ENCODE measurements at places on chromosomes 4 and X.

- no peak for DNase-seq
Observed at GRCh38 chrX:107014936-107015335, 14.9 kb upstream of the MORC4 start.

- DNase-seq, result no peak
Observed at GRCh38 chr4:113052379-113052951, 3.0 kb downstream of the ANK2 start.

DNA sequence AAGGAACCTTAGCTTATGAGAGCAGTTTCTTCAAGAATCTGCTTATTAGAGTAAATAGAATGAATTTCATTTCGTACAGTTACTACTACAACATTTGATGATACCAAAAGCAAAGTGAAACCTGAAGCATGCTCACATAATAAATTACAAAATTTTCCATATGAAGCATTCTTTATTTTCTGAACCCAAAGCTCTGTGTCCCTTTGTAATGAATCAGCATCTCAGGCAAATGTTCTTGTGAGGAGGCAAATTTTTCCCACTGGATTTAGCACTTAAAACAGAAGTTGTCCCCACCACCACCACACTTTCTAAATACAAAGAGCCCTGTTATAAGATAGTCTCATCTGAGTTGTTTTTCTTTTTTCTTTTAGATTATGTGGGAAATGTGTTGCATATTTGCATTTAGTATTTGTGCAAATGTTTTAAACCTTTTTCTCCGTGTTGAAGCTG lies 70.7 kb upstream of the NFKB1 start:
- no peak for DNase-seq

GRCh38 chrX:146173742-146174141 lies 356.1 kb downstream of the SLITRK2 start:
- no peak for DNase-seq

GRCh38 chr4:164542431-164542830 lies 211.5 kb upstream of the SMIM31 start:
- DNase-seq, result no peak

GRCh38 chr4:147137280-147137679 lies 191.6 kb upstream of the TTC29 start:
- no peak for DNase-seq

GRCh38 chr4:891747-892146 lies 40.4 kb downstream of the GAK start:
- DNase-seq, result peak; percentile 23

GRCh38 chr4:188552741-188553275 lies 413.6 kb downstream of the TRIML1 start:
- DNase-seq, result no peak

DNA sequence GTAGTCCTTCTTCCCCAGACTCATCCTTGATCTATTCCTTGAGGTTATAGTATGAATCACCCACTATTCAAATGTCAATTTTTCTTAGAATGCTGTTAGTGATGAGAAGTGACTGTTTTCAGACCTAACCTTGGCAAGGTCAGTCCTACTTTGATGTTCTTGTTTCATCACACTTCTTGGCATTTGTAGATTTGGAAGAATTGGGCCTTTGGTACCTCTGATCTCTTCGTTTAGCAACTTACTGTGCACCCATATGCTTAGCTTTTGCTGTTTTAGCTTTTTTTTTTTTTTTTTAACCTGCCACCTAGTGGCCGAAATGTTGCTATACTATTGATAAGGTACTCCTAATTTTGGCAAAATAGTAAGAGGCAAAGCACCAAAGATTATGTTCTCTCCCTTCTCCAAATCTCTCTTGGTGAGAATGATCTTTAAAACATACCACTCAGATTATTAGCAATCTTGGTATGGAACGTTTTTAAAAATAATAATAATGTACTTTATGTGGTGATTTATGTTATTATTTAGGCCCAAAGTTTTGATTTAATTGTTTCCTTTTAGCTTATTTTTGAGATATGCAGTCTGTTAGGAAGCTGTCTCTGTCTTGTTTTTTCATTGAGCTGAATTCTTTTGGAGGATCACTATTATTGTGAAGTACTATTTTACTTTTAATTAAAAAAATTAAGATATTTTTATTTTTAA lies 16.6 kb downstream of the DCK start:
- DNase-seq, result no peak

DNA sequence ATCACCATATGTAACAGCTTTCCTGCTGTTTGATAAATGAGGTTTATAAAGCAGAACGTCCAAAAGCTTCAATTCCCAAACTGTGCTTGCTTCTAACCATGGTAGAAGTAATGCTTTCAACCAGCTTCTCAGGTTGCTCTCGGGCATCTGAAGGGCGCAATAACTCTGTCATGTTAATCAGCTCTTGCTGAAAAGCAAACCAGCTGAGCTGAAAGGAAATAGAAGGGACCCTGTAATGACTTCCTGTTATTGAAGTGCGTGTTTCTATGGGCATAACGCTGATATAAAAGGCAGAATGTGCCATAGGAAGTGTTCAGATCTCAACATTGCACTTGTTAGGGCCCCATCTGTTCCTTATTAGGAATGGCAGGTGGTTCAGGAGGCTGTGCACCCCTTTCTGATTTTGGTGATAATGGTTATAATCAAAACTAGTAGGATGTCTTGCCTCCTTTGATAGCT lies 21.2 kb downstream of the HERC3 start:
- DNase-seq, result no peak

- DNase-seq, result no peak
Observed at GRCh38 chr4:3254302-3255131, 5.6 kb downstream of the MSANTD1 start.

- no peak for DNase-seq
Observed at GRCh38 chr4:826508-827208, 729 bp upstream of the CPLX1 start.

DNA sequence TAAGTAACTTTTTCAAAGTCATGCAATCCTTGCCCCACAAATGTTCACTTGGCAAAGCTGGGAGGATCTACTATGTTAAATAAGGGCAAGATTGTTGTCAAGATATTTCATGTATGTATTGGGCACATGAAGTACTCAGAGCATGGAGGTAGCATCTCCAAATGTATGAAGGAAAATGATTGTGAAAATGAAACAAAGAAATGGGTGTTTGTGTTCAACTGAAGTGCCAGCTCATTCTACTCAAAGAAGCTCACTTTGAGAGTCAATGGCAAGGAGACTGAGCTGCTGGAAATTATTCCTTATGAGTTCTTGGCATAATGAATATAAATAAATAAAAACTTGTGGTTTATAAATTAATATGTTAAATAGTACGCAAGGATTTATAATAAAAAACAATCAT lies 124.5 kb upstream of the ARSJ start:
- DNase-seq, result no peak

GRCh38 chr4:165297626-165298025 lies 29.8 kb upstream of the MSMO1 start:
- DNase-seq, result no peak

GRCh38 chr4:70425306-70425705 lies 27.6 kb downstream of the OPRPN start:
- no peak for DNase-seq

GRCh38 chrX:39857780-39858179 lies 240.0 kb downstream of the BCOR start:
- DNase-seq, result no peak

GRCh38 chr4:2886161-2886560 lies 42.5 kb downstream of the ADD1 start:
- DNase-seq, result no peak

DNA sequence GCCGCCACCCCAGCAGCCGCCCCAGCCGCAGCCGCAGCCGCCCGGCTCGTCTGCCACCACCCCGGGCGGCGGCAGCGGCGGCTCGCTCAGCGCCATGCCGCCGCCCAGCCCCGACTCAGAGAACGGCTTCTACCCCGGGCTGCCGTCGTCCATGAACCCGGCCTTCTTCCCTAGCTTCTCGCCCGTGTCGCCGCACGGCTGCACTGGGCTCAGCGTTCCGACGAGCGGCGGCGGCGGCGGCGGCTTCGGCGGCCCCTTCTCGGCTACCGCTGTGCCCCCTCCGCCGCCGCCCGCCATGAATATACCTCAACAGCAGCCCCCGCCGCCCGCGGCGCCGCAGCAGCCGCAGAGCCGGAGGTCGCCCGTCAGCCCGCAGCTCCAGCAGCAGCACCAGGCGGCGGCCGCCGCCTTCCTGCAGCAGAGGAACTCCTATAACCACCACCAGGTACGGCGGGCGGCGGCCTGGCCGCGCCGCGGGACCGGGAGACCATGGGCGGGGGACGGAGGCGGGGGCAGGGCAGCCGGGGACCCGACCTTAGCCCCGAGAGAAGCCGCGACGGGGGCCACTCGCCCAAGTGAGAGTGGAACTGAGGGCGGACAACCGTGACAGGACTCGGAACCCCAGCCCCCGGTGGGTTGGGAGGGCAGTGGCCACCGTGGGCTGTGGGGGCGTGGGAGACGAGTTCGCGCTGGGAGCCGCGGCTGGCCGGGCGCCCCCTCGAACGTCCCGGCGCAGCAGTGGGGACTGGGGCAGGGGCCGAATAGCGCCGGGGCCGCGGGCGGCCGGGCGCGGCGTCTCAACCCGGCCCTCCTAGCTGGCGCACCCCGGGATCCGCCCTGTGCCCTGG lies 1.8 kb downstream of the CPEB2 start:
- peak; percentile 38 for DNase-seq

- no peak for DNase-seq
Observed at GRCh38 chr4:21790438-21791029, 158.0 kb downstream of the KCNIP4 start.

DNA sequence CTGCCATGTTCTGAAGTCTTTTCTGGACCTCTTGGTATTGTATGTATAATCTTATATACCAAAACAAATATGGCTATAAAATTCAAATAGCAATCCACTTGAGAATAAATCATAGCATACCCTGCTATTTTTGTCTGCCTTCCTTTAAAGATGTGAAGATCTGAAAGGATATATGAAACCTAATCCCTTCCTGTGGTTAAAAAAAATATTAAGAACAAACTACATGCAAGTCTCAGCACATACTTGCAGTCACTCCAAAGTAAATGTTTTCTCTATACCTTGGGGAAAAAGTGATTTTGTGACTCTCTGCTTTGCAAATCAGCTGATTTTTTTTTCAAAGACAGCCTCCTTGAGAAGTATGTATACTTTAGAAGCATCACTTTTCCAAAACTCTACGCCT lies 322.9 kb downstream of the ANKRD50 start:
- DNase-seq, result no peak

- DNase-seq, result no peak
Observed at GRCh38 chr4:118114720-118115119, 80.4 kb downstream of the NDST3 start.

DNA sequence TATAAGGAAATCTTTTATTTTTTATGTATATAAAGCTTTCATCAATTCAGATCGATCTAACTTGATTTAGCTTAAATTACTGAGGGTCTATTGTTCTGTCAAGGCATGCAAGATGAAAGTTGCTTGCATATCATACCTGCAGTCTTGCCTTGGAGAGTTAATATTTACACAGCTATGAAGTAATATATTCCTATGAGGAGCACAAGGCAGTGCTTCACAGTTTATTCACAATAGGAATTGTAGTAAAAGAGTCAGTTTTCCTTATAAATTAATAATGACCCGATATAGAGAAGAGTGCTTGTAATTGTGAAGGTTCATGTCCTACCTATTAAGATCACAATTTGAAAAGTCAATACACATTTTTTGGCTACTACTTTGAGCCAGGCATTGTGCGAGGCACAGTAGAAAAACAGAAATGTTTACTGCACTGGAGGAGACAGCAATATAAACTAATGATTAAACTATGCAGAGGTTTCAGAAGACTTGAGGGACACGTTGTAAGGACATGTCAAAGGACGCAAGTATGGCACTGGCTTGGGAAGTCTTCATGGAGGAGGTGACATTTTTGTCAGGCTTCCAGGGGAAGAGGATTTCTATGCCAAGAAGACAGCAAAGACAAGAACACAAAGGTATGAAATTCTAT lies 38.8 kb downstream of the REELD1 start:
- DNase-seq, result no peak

- no peak for DNase-seq
Observed at GRCh38 chrX:115702982-115703381, 142.0 kb downstream of the PLS3 start.

DNA sequence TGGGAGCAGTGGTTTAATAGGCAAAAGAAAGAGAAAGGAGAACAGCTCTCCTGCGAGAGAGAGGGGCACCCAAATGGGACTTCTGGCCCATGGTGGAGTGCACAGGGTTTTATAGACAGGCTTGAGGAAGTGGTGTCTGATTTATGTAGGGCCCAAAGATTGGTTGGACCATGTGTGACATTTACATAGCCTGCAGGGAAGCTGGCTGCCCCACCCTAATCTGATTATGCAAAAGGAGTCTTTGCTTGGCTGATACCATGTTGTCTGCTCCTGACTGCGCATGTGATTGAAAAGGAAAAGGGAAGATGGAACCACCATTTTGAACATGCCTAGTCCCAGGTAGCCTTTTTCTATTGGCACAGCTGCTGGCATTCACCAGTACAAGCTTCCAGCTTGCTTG lies 100.0 kb upstream of the DIPK2B start:
- DNase-seq, result no peak

GRCh38 chr4:26609391-26609790 lies 25.5 kb downstream of the TBC1D19 start:
- DNase-seq, result no peak

GRCh38 chrX:133415276-133416105 lies at the start of gene GPC4:
Gene GPC4, minus strand, starts transcription at chrX:133415489. Its CDS starts 524 bp downstream, at chrX:133414965.
- DNase-seq, result peak; percentile 64

DNA sequence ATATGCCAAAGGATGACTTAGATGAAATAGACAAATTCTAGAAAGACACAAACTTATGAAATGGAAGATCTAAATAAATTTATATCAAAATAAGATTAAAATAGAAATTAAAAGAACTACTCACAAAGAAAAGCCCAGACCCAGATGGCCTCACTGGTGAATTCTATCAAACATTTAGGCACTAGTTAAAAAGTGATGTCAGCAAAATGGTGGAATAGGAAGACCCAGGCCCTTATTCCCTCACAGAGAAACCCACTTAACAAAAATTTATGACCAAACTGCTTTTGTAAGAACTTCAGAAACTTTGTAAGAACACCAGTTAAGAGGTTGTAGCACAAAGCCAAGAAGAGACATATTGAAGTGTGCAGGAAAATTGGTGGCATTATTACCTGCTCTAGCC lies 129.5 kb downstream of the GATB start:
- DNase-seq, result no peak

DNA sequence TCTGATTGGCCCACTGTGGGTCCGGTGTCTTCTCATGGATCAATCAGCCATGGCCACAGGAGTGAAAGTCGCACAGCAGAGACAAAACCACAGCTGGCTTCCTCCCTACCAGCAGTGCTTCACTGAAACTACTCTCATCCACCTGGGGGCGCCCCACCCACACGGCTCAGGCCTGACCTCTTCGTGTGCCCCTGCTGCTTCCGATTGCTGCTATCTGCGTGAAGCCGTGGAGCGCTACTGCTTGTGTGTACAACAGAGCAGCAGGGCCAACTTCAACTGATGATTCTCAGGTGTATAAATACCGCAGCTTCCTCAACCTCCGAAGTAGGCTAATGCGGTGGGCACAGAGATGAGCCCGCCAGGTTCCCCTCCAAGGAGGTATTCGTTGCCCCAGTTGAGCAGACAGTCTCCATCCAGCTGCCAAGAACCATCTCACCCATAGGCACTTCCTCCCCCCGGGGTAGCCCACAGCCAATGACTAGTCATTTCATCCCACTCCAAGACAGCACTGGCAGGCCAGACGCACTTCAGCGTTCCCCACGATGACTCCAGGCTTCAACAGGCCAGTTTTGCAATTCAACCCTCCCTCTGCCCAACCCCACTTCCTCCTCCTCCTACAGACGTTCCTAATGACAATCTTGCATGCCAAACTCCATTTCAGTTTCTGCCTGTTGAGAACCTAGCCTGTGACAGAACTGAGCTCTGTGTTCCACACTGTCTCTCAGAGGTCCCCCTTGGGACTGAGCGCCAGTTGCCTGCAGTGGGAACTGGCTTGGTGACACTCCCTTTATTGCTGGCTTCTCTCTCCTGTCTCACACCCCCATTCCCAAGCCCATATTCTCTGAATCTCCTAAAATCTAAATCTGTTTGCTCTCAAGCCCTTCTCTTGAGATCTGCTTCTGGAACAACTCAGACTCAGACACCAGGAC lies 41.3 kb upstream of the ATP6AP2 start:
- DNase-seq, result peak; percentile 3

Data from neural crest cell (in vitro differentiated cells).